ENCODE measurements at places on chromosomes 11 and 22. TPM values are rescaled to one million over a fixed set of nuclear protein-coding genes. Genes with fewer than 3 reads are reported as not detected.

The MS4A1 gene
- total RNA-seq: not detected

The DPAGT1 gene
- total RNA-seq: 30.9 TPM

The MUC5AC gene
- not detected for total RNA-seq

DNA sequence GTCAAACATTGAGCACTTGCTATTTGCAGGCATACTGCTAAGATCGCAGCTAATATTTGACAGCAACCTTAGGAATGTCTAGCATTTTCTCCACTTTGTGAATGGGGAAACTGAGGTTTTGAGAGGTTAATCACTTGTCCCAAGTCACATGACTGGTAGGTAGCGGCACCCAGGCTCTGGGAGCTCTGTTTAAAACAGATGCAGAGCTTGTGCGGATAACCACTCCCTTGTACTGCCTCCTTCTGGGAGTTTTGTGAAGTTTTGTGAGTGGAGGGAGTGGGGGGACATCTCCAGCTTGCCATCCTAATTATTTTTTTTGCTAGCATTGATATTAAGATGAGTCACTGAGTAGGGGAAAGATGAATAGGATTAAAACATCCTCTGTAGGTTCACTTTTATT is 134.7 kb downstream of the GRIK4 start:
- no peak for DNase-seq

The SCGB1A1 gene
- not detected for total RNA-seq

DNA sequence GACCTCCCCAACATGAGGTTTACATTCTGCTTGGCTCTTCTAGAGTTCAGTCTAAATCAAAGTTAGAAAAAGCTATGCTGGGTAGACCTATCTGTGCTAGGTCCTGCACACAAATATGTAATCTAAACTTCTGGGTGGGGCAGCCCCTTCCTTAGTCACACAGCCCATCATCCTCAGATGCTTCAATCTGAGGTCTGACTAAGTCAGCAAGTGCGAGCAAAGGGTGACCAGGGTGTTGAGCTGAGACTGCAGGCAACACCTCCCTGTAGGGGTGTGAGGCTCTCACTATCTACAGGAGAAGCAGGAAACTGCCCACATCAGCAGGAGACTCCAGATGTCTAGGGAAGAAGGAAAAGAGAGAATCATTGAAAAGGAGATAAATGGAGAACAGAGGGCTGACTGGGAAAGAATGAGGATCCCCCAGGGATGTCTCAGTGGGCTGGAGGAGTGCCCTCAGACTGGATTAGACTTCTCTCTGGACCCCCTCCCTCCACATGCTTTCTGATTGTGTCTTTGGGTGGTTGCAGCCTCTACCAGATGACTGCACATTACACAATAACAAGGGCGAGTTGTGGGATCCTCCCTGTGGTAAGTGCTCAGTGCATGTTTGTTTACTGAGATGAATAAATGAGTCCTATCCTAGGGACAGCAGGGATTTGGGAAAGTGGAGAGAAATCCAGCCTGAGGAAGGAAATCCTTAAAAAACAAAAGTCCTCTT is 266.2 kb upstream of the PLET1 start:
- DNase-seq: peak; percentile 68

DNA sequence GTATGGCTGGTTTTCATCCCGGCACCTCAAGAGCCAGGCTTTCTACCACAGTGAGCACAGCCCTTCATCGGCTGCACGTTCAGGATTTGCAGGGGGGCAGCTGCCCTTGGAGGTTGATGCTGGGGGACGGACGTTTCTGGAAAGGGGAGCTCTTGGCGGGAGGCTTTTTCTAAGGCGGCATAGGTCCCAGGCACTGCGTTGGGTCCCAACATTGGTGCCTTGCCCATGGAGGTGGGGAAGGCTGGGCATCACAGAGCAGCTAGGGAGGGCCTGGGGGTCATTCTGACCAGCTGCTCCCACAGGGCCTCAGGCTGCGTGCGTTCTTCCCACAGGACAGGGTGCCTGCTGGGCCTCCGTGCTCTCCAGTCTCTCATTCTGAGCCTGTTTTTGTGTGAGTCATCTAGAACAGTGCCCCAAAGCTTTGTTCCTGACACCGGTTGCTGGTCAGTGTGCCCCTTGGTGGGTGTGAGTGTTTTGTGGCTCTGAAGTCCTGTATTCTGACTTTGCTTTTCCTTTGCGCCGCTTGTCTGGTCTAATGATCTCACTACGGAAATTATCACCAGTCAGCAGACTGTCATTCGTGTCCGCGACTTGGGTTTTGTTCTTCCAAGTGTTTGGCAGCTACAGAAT is 275.9 kb downstream of the TBC1D22A start:
- no peak for DNase-seq

The ZBTB44 gene
- 23.6 TPM for total RNA-seq

DNA sequence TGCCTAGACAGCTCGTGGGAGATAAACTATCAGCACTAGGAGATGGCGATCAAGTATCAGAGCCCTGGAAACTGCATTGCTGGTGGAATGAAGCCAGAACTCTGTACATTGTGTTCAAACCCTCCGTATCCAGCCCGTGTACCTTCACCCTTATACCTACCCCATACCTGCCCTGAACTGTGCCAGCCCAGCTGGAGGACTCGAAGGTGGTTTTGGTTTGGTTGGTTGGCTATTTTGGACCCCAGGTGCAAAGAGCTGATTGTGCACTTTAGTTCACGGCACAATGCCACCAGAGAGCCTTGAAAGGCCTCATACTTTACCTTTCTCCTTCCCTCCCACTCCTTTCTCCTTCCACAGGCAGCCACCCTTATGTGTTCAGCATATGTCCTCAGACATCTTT is 16.0 kb downstream of the FAM83F start:
- DNase-seq: no peak

- no peak for DNase-seq
Measured at GRCh38 chr11:119803139-119803538, 74.1 kb upstream of the NECTIN1 start.

The OR51B2 gene
- not detected for total RNA-seq

- peak; percentile 19 for DNase-seq
Measured at GRCh38 chr11:47010179-47010578, 73.6 kb downstream of the CSTPP1 start.

Measured in GM23248 (cell line).